Activated naive CD4-positive, alpha-beta T cell treated with anti-CD3 and anti-CD28 coated beads for 36 hours (primary cell): ENCODE measurements at places on chromosomes 16 and 17. TPM values are rescaled to one million over a fixed set of nuclear protein-coding genes. Genes with fewer than 3 reads are reported as not detected.

Gene JUP
- 0.33 TPM for total RNA-seq

Gene SPATA32
- 0.12 TPM for total RNA-seq

Gene TBC1D3I
- total RNA-seq = not detected

Gene PKMYT1
- 128 TPM for total RNA-seq

DNA sequence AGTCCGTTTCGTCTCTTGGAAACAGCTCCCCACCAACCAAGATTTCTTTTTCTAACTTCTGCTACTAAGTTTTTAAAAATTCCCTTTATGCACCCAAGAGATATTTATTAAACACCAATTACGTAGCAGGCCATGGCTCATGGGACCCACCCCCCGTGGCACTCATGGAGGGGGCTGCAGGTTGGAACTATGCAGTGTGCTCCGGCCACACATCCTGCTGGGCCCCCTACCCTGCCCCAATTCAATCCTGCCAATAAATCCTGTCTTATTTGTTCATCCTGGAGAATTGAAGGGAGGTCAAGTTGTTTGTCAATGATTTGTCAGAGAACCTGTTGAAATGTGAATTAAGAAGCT is 48.2 kb downstream of the IL21R start:
- no peak for DNase-seq
- peaks cover 57% of the 10 kb centered on the region for H3K36me3 ChIP-seq
- H3K4me3 ChIP-seq = peak overlapping the region; percentile 61
- H3K4me1 ChIP-seq = peaks cover 86% of the 10 kb centered on the region
- peak overlapping the region; percentile 94 for H3K27ac ChIP-seq

GRCh38 chr17:79137015-79137788 is 62.6 kb downstream of the ENGASE start:
- peaks cover 7% of the 10 kb centered on the region for H3K27me3 ChIP-seq
- no peak overlapping the region for H3K4me3 ChIP-seq
- H3K4me1 ChIP-seq = no peaks in the 10 kb centered on the region
- no peak overlapping the region for H3K27ac ChIP-seq

DNA sequence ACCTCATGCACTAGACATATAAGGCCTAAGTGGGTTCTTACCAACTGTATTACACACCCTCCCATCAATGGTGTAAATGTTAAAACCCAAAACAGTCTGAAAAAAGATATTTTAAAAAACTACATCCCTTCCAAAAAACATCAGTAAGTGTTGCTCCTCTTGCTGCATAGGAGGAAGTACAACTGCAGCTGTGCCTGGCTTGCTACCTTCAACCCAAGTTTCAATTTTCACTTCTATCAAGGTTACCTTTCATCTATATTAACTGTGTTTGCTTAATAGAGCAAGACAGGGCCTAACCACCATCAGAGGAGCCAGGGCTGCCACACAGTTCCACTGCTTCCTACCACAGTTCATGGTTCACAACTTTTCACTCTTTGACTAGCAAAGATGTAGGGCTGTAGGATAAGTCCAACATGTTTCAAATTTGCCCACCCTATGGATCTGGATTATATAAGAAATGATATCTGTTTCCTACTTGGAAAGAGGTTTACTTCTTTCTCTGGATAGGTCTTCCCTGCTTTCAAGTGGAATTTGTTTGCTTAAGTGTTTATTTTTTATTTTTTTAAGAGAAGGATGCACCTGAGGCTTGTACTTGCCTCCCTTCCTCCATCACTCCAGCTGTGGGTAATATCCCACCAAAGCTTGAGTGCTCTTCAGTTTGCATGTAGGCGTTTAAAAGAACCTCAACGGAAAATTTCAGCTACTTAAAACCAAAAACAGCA is 56.7 kb downstream of the GRB7 start:
- H3K4me3 ChIP-seq = no peak overlapping the region
- DNase-seq = peak; percentile 58
- no peaks in the 10 kb centered on the region for H3K27me3 ChIP-seq
- peak overlapping the region; percentile 74 for H3K27ac ChIP-seq
- H3K36me3 ChIP-seq = peaks cover 26% of the 10 kb centered on the region

DNA sequence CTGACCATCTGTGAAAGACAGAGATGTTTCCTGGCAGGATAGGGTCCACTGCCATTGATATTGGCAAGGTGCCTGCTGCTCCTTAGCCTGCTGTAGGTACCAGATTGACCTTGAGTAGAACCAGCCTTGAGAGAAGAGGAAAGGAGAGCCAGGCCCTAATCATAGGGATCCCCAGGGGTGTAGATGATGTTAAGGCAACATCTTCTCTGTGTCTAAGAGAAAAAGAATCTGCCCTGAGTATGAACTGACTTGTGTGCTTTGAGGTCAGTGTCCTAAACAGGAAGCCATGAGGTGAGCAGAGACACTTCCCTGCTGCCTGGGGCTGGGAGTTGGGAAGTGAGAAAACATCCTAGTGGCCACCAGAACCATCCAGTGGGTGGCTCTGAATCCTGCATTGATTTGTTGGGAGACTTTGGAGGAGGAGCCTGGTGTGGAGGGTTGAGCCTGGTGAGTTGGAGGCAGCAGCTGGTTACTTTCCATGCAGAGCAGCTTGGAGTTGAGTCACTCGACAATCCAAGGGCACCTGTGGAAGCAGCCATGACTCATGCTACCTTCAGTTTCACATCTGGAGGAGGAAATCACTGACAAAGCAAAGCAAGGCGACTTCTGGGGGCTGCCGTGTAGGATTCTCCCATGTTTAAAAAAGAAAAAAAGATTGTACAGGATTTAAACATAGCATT is 47.8 kb downstream of the BMERB1 start:
- peaks cover 23% of the 10 kb centered on the region for H3K4me1 ChIP-seq
- no peak overlapping the region for H3K4me3 ChIP-seq
- peak overlapping the region; percentile 51 for H3K27ac ChIP-seq
- no peaks in the 10 kb centered on the region for H3K27me3 ChIP-seq
- DNase-seq = peak; percentile 76

GRCh38 chr17:70314096-70314495 is 144.8 kb downstream of the KCNJ2 start:
- no peak overlapping the region for H3K27ac ChIP-seq
- H3K27me3 ChIP-seq = no peaks in the 10 kb centered on the region
- H3K4me3 ChIP-seq = no peak overlapping the region

- H3K27ac ChIP-seq = no peak overlapping the region
- no peak for DNase-seq
- peaks cover 49% of the 10 kb centered on the region for H3K4me1 ChIP-seq
- H3K4me3 ChIP-seq = no peak overlapping the region
These were observed 206.9 kb upstream of the CACNG5 start for GRCh38 chr17:66627985-66628384.

GRCh38 chr17:67515490-67516083 is 138.5 kb downstream of the PITPNC1 start:
- peaks cover 55% of the 10 kb centered on the region for H3K4me1 ChIP-seq
- peaks cover 2% of the 10 kb centered on the region for H3K36me3 ChIP-seq
- no peak overlapping the region for H3K4me3 ChIP-seq
- no peak overlapping the region for H3K27ac ChIP-seq
- DNase-seq = no peak

DNA sequence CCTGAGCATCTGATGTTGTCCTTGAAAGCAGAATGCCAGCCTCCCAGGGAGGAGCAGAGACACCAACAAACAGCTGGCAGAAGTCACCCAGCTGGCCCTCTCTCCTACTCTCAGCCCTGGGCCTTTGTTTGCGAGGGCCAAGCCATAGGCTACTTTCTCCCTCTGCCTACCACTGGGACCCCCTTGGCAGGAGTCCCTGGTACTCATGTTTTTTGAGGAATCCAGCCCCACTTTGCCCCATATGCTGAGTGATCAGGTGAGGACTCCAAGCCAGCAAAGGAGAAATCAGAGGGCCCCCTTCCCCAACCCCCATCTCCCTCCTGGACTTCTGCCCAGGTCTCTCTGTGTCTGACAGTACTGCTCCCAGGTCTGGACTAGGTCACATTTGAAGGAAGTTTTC is 121.9 kb downstream of the USP31 start:
- H3K27me3 ChIP-seq = peaks cover 24% of the 10 kb centered on the region
- no peaks in the 10 kb centered on the region for H3K36me3 ChIP-seq
- DNase-seq = no peak
- no peak overlapping the region for H3K27ac ChIP-seq
- H3K4me3 ChIP-seq = no peak overlapping the region

- no peak overlapping the region for H3K27ac ChIP-seq
- peaks cover 8% of the 10 kb centered on the region for H3K27me3 ChIP-seq
- peaks cover 14% of the 10 kb centered on the region for H3K4me1 ChIP-seq
These were observed 1.3 kb downstream of the TIMP2 start for GRCh38 chr17:78923660-78924453.

DNA sequence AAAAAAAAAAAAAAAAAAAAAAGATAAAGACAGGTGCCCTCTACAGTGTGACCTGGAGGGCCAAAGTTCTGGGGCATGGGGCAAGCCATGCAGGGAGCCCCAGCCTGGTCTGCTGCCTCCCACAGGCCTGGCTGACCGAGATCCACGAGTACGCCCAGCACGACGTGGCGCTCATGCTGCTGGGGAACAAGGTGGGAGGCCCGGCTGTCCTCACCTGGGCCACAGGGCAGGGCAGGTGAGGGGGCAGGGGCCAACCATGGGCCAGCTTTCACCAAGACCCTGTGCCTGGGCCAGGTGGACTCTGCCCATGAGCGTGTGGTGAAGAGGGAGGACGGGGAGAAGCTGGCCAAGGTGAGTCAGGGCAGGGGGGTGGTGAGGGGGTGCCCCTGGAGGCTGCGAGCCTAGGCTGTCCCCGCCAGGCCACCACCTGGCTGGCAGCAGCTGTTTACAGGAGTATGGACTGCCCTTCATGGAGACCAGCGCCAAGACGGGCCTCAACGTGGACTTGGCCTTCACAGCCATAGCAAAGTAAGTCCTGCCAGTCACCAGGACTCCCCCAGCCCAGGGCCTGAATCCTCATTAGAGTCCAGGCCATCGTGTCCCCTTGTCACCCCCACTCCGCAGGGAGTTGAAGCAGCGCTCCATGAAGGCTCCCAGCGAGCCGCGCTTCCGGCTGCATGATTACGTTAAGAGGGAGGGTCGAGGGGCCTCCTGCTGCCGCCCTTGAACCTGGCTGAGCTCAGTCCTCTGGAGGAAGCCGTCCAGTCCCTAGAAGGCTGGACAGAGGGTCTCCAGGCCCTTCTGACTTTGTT is 2.7 kb upstream of the TRAF7 start:
- H3K27ac ChIP-seq = peak overlapping the region; percentile 68
- peak overlapping the region; percentile 90 for H3K4me3 ChIP-seq
- H3K4me1 ChIP-seq = peaks cover 40% of the 10 kb centered on the region
- H3K36me3 ChIP-seq = peaks cover 42% of the 10 kb centered on the region
- no peak for DNase-seq
- no peaks in the 10 kb centered on the region for H3K27me3 ChIP-seq

DNA sequence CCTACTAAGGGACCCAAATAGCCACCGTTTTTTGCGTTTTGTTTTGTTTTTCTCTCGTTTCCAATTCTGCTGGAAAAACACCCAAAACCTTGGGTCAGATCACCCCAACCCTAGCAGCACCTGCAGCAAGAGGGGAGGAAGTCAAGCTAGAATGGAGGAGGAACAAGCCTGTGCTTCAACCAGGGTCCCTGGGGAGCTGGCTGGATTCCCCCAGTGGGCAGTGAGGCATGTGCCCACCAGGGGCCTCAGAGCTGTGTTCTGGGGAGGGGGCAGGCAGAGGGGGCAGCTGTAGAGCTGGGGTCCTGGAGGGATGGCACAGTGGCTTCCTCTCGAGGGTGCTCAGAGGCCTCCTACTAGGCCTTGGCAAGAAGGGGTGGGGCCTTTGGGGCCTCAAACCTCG is 6.5 kb downstream of the CD79B start:
- H3K27me3 ChIP-seq = no peaks in the 10 kb centered on the region
- H3K36me3 ChIP-seq = peaks cover 5% of the 10 kb centered on the region
- H3K4me3 ChIP-seq = no peak overlapping the region
- DNase-seq = no peak

DNA sequence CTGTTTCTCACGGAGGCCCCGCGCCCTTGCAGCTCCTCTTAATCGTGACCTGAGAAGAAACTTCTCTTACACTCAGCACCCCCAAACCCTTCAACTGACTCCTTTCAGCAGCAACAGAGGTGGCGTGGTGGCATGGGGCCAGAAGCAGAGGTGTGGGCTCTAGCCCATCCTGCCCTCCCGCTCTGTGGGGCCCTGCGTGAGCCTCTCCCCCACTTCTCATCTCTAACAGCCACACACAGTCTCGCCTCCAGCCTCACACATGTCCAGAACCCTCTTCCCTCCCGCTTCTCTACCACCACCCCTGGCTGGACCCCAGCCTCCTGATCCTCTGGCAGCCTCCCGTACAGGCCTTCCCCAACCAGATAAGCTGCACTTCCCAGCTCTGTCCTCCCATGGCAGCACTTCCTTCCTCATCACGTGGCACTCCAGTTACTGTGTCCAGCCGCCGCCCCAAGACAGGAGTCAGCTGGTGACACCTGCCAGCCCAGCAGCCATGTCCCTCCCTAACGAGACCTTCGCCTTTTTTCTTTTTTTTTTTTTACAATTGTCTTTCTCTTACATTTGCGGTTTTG is 30.5 kb downstream of the NSMCE1 start:
- H3K27ac ChIP-seq = peak overlapping the region; percentile 98
- H3K4me1 ChIP-seq = peaks cover 87% of the 10 kb centered on the region
- H3K36me3 ChIP-seq = peaks cover 7% of the 10 kb centered on the region
- no peaks in the 10 kb centered on the region for H3K27me3 ChIP-seq
- DNase-seq = peak; percentile 54
- peak overlapping the region; percentile 66 for H3K4me3 ChIP-seq
